Activated CD4-positive, alpha-beta T cell treated with anti-CD3 and anti-CD28 coated beads, Interleukin-2, amount 50 U/mL, for 48 hours (primary cell): ENCODE measurements at places on chromosomes 2 and 18.

DNA sequence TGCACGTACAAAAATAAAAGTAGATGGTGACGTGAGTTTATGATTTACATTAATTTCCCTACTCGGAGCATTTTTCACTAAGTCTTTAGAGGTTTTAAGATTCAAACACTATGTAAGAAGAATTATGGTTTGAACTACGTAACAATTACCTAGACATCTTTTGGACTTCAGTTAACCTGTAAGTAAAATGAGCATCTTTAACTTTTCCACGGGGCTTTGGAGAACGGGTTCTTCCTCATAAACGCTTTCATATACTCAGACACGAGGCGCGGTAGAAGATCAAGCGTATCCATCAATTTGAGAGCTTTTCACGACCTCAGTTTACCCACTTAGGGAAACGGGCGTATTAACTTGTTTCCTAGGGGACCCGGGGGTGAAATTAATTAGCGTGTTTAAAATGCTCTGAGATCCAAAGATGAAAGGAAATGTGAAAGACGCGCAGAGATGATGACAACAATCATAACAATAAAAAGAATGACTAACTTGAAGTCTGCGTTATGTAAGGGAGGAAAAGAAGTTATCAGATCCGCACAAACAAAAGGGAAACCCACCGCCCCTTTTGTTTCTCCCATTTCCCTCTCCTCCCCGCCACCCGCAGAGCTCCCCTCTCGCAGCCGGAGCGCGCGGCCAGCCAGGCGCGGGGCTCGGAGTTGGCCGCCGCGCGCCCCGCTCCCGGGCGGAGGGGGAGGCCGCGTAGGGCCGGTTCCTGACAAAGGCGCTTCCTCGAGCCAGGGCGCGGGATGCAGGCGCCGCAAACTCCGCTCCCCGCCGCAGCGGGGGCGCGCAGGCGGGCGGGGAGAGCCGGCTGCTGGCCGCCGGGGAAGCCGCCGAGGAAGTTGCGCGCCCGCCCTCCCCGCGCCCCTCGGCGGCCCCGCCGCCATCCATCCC is 807 bp downstream of the PELI1 start:
- peak; percentile 18 for DNase-seq

GRCh38 chr2:230896346-230897115 is 28.5 kb downstream of the GPR55 start:
- no peak for DNase-seq

GRCh38 chr2:182496596-182496995 is 69.8 kb upstream of the PDE1A start:
- no peak for DNase-seq

- no peak for DNase-seq
These were observed 45.7 kb downstream of the RAB31 start for GRCh38 chr18:9753846-9754245.

- no peak for DNase-seq
These were observed 175.9 kb upstream of the CREB1 start for GRCh38 chr2:207353836-207354235.

DNA sequence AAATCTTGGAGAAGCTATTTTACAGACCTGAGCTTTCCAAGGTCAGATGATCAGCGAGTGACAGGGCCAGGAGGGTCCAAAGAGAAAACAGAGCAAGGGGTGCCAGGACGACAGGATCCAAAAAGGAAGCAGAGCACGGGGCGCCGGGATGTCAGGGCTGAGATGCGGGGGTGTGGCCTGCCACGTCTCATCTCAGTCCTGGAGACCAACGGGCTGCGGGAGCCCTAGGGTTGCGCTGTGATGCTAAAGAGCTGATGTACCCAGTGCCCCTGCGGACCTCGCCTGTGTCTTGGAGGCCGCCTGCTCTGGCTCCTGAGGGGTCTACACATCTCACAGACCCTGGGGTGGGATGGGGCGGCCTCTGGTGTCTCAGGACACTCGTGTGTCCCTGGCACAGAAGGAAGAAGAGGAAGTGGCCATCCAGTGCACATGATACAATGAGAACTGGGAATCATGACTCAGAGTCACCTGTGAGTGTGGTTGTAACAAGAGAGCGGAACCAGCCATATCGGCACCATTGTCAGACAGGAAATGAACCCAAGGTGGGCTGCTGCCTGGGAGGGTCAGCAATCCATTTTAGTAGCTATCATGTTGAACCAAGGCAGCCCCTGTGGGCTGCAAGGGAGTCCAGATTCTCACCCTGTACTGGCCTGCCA is 97.8 kb downstream of the MYT1L start:
- DNase-seq = no peak

DNA sequence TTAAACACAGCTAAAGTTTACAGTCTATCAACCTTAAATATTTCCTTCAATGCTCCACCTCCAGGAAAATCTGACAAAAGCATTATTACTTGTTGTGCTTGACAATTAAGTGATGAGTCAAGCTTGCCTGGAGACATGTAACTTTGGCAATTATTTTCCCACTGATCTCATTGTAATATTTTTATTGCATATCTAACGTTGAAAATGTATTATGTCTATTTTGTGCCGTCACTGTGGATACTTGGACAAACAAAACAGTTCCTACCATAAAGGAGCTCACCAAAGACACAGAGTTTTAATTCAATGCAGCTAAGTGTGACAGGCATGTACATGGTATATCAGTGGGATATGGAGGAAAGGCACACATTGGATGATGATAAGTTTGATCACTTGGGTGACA is 24.7 kb downstream of the RNF103 start:
- DNase-seq = no peak
